ENCODE measurements at places on chromosomes 6 and 20. TPM values are rescaled to one million over a fixed set of nuclear protein-coding genes. Genes with fewer than 3 reads are reported as not detected.
A peak's percentile ranks its signal among the peaks of the same experiment; 100 is the strongest.

DNA sequence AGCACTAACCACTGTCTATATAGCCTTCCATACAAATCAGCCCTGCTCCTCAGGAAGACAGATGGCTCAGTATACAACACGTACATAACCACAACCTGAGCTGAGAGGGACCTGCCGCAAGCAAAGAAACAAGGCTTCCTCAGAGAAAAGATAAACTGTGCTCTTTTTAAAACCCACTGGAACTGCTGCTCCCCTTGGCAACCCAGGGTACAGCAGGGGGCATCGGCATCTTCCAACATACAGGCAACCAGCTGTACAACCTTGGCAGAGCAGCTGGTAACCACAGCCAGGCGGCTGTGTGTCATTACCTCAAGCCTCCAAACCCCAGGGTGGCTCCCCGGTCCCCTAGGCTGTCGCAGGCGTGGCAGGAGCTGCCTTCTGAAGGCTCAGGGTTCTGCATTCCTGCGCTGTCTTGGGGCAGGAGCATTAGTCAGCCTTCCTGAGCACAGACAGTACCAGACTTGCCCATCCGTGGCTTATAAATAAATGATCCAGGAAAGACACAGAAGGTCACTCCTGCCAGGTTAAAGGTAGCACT lies 249.5 kb downstream of the ADGRG6 start:
- no peaks in the 10 kb centered on the region for H3K36me3 ChIP-seq
- DNase-seq = no peak
- no peaks in the 10 kb centered on the region for H3K27me3 ChIP-seq
- H3K4me3 ChIP-seq = no peak overlapping the region
- no peaks in the 10 kb centered on the region for H3K4me1 ChIP-seq

DNA sequence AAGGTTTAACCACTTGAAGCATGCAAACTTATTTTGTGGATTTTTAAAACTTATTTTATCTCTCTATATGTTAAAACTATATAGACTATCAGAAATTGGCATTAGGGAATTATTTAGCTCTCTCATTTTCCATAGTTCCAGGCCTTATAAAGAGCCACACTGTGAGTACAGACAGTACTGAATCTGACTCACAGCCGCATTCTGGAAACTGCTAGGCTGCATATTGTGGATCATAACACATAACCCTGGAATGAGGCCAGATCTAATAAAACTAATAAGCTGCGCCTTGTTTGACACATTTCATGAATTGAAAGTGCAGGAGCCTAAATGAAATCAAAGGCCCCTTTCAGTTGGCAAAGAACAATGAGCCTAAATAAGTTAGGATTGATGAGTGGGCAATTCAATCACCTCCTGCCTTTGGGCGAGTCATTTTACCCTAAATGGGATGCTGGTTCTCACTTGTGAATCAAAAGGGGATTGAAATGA lies 308.4 kb downstream of the PACRG start:
- no peaks in the 10 kb centered on the region for H3K4me1 ChIP-seq
- no peak overlapping the region for H3K4me3 ChIP-seq
- no peak for DNase-seq
- H3K27ac ChIP-seq = no peak overlapping the region
- no peaks in the 10 kb centered on the region for H3K27me3 ChIP-seq

- H3K27me3 ChIP-seq = peaks cover 15% of the 10 kb centered on the region
- H3K36me3 ChIP-seq = no peaks in the 10 kb centered on the region
- no peak for DNase-seq
- H3K27ac ChIP-seq = no peak overlapping the region
- H3K4me3 ChIP-seq = no peak overlapping the region
Measured at GRCh38 chr6:108944707-108945680, 96.8 kb downstream of the ARMC2 start.

Gene SLC24A3
- total RNA-seq = 1.5 TPM

Gene LY6G6D
- total RNA-seq = not detected

DNA sequence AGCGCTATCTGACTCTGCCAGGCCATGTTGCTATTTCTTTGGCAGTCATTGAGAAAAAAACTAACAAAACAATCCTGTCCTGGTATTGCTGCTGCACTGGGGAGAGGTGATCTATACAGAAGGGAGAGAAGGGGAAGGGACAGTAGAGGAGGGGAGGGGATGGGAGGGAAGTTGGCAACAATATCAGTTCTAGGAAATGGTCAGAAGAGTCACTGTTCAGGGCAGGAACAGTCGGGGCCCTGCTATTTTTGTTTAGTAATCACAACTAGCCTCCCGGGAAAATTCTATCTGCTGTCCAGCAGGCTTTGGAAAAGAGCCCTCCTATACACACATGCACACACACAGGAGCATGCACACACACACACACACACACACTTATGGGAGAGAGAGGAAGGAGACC lies 142.3 kb upstream of the CARMIL1 start:
- no peak overlapping the region for H3K4me3 ChIP-seq
- DNase-seq = no peak
- H3K27me3 ChIP-seq = no peaks in the 10 kb centered on the region
- H3K36me3 ChIP-seq = no peaks in the 10 kb centered on the region

GRCh38 chr20:14334306-14334930 lies 3.0 kb downstream of the FLRT3 start:
- peak overlapping the region; percentile 84 for H3K4me3 ChIP-seq
- H3K4me1 ChIP-seq = peaks cover 51% of the 10 kb centered on the region
- peak overlapping the region; percentile 97 for H3K27ac ChIP-seq
- DNase-seq = peak; percentile 15

DNA sequence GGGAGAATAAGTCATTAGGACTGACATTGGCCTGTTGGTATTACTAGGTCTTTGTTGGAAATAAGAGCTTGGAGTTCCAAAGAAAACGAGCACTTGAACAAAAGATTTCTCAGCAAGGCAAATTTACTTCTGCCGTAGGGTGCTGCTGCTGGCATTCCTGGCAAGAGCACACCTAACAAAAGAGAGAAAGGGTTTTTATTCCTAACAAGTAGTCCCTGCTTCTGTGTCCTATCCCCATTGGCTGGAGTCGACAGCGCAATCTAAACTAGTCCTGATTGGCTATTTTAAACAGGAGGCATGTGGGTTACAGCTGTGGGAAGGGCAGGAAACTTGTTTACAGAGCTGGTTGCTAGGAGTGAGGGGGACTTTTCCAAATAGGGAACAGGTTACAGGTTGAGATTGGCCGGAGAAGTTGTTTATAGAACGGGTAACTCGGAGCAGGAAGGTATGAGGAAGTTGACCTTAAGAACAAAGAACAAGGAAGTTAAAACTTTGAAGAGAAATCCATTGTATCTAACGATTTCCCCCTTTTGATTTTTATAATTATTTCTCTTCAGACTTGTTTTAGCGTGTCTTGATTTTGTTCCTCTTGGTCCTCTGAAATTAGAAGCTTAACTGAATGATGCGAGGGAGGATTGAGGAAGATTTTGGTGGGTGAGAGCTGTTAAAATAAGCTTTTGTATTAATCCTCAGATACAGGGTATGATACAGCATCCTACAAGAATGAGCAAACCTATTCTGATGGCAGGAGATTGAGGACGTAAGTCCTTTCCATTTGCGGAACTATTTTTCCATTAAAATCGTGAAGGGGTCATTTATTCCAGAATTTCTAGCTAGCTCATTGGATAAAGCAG lies 3.4 kb upstream of the ZNFX1 start:
- peaks cover 82% of the 10 kb centered on the region for H3K36me3 ChIP-seq
- H3K27ac ChIP-seq = peak overlapping the region; percentile 96
- H3K27me3 ChIP-seq = no peaks in the 10 kb centered on the region
- H3K4me1 ChIP-seq = peaks cover 44% of the 10 kb centered on the region

Gene VAPB
- 56.3 TPM for total RNA-seq

Gene SRF
- 29.1 TPM for total RNA-seq

DNA sequence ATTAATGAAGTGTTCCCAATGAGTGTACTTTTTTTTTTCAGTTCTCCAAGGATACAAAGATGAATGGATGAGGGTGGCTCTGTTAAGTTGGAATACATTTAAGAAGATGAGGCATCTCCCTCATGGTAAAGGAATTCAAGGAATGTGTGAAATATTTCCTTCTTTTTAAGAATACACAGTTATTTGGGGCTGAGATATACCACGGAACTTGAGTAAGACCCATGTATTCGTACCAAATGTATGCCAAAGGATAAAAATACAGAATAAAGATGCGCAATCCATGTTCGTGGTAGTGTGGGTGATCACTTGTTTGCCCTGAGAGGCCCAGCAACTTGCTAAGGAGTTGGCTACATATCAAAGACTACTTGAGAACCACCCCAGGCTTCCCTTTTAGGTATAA lies 164.2 kb upstream of the TCF21 start:
- H3K27me3 ChIP-seq = no peaks in the 10 kb centered on the region
- H3K4me1 ChIP-seq = no peaks in the 10 kb centered on the region
- peaks cover 2% of the 10 kb centered on the region for H3K36me3 ChIP-seq

- no peaks in the 10 kb centered on the region for H3K27me3 ChIP-seq
- H3K27ac ChIP-seq = no peak overlapping the region
- no peak for DNase-seq
- H3K36me3 ChIP-seq = peaks cover 34% of the 10 kb centered on the region
- H3K4me1 ChIP-seq = peaks cover 20% of the 10 kb centered on the region
Measured at GRCh38 chr6:148530976-148531375, 188.3 kb downstream of the SASH1 start.
